ENCODE measurements at places on chromosomes 12 and 14. TPM values are rescaled to one million over a fixed set of nuclear protein-coding genes. Genes with fewer than 3 reads are reported as not detected.

Gene IPO8
- 45.4 TPM for total RNA-seq

Gene CCDC88C
- total RNA-seq = 3.6 TPM

Gene TAMALIN
- 15.7 TPM for total RNA-seq

Gene FAM181A
- total RNA-seq = not detected

DNA sequence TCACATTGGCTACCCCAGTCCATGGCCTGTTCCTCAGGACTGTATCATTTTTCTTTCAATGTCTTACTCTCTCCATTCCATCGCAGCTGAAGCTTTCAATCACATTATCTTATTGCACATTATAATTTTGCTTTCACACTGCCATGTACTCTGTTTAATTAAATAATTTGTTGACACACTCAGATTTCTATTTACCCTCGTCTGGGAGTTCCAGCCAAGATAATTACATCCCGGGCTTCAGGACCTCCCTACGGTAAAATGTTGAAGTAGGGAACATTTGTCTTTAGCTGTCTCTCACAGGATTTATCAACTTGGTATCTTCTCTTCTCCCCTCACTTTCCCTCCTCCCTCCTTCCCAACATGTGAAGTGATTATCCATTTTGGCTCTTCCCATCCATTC lies 177.2 kb upstream of the RASSF8 start:
- no peak for DNase-seq

- DNase-seq = no peak
Measured at GRCh38 chr12:114710151-114710550, 26.2 kb upstream of the TBX3 start.

DNA sequence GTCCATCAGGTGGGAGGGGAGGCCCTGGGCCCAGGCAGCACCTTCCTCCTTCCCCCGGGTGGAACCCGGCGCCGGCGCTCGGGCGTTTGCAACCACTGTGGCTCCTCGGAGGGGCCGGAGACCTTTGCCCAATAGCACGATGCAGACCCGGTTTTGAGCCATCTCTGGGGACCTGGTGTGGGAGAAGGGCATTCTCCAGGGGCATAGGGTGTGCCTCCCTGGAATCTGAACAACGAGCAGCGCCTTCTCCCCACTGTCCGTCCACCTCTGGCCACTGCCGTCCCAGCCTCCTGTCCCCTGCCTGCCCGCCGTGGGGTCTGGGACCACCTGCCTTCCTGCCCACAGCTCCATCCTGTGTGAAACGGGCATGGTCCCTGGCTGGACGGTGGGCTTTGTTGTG lies 12.5 kb downstream of the ZFYVE21 start:
- DNase-seq = no peak

- no peak for DNase-seq
Measured at GRCh38 chr12:47770086-47770726, 2.8 kb upstream of the SLC48A1 start.

DNA sequence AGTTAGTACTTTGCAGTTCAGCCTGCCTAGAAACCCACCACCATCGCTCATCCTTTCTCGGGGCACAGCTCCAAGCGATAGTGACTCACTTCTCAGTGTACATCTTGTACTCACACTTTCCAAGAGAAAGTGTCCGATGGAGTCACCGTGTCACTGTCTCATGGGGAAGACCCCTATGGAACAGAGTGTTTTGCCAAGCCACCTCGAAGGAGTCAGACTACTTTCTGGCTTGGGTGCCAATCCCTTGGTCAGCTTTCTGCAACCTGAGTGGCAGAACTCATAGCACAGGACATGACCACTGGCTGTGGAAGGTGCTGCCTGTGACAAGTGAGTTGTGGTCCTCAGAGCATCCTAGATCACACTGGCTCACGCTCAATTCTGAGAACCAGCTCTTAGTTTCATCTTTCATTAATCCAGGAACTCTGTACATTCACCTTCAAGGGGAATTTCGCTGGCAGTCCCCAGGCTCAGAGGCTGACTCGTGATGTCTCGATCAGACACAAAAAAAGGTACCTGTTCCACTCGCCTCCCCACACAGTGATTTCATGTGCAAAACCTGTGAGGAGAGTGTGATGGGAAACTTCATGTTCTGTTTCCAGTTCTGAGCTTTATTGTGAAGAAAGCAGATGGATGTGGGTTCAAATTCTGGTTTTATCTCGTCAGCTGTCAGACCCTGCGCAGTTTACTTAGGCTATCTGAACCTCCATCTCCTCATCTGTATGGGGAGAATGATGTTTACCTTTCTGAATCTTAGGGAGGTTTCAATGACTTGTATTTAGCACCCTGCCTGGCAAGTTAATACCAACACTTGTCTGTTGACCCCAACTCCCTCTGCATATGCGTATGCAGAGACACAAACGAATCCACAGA lies 127.3 kb upstream of the CCND2 start:
- no peak for DNase-seq

GRCh38 chr14:81137316-81137715 lies 83.4 kb downstream of the GTF2A1 start:
- DNase-seq = no peak

DNA sequence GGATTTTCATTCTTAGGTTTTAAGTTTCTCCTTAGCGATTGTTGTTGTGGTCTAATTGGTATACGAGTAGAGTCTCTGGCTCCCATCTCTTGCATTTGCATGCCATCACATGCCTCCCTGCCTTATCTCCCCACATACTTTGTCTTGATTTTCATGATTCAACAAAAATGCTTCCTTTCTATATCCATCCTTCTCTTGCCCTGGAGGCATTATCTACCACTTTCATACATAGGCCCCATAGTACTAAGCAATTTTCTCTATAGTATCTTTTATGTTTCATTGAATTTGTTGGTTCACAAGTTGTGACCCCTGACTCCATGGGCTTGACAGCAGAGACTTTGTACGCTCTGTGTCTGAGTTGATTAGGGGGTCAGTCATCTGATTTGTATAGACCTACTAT lies 226.1 kb downstream of the ACSS3 start:
- no peak for DNase-seq

DNA sequence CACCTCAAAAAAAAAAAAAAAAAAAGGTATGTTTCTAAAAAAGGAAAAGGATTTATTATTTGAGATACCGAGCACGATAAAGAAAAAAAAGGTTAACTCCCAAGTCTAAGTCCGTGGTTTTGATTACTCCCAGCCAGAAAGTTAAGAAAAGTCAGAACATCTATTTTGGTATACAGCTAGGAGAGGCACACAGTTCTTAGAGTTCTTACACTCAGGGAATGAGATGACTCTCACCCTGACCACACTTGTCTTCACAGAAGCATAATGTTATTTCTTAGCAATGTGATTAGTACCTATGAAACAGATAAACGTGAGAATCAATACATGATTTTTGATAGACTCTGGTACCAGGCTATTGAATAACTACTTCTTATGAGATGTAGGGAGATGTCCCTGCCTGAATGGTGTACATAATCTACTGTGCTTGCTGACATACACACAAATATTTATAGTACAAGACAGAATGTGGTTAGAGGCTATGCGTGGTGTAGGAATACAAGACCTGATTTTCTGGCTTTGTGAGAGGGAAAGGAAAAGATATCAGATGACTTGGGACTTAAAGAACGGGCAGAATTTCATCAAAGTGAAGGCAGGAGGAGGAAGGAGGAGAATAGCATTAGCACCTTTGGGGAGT lies 31.6 kb downstream of the LIMA1 start:
- DNase-seq = no peak

All from chondrocyte (in vitro differentiated cells).